ENCODE measurements at places on chromosomes 6 and 20.

DNA sequence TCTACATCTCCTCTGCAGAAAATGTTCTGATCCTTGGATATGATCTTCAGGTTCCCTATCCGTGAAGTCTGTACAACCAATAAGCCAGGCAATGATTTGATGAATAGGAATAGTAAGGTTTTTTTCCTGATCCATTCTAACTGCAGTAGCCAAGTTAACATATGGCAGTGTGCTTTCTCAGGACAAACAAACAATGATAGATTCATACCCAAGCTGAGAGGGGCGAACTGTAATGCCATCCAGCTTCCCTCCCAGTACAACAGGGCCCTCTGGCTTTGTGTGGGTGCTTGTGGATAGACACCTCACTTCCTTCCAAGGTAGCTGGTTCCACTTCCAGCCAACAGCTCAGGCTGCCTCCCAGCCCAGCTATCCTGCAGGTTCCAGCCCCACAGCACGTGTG lies 359.2 kb downstream of the CDH26 start:
- DNase-seq: no peak

- DNase-seq: no peak
Observed at GRCh38 chr20:50280851-50281655, 90.4 kb downstream of the CEBPB start.

DNA sequence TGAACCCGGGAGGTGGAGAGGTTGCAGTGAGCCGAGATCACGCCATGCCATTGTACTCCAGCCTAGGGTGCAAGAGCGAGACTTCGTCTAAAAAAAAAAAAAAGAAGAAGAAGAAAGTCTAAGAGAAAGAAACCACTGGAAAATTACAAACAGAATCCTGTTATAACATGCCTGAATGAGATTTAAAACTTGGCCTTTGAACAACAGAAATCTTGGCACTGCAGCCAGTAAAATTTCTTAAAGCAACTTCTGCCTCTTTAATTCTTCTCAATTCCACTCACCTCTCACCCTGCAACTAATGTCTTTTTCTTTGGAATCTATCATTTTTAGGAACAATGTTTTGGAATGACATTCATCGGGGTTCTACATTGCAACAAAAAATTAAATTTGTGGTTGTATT lies 26.3 kb downstream of the PM20D2 start:
- DNase-seq: no peak

- DNase-seq: no peak
Observed at GRCh38 chr6:36487698-36488097, 44.9 kb downstream of the KCTD20 start.

DNA sequence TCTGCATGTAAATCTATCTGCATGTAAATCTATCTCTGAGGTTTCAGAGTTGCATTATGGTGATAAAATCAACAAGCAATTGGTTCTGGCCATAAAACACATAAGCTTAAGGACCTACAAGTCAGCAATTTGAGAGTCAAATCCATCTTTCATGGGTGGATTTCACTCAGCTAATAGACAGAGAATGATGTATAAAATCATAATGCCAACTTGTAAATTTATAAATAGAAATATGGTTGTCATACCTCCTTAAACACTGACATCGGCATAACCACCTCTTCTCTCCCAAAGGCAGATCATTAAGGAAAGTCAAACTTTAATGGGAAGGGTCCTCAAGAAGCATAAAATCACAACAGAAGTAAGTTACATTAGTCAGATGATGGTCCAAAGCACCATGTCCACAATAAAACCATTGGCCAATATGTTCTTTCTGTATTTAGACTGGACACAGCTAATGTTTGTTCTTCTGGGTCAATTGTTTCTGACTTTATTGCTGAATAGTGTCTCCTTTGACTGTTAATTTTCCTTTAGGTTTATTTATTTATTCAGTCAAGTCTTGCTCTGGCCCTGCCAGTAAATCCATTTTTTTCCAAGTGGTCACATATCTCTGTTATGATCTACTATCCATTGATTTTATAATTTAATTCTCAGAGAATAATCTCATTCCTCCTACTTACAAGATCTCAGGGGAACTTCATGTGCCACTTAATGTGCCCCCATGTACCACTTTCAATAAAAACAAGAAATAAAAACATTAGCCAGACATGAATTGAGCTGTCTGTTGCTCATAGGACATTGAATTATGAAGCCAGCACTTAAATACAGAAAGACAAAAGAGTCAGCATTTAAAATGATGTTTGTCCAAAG lies 382.9 kb upstream of the IRAK1BP1 start:
- DNase-seq: no peak

DNA sequence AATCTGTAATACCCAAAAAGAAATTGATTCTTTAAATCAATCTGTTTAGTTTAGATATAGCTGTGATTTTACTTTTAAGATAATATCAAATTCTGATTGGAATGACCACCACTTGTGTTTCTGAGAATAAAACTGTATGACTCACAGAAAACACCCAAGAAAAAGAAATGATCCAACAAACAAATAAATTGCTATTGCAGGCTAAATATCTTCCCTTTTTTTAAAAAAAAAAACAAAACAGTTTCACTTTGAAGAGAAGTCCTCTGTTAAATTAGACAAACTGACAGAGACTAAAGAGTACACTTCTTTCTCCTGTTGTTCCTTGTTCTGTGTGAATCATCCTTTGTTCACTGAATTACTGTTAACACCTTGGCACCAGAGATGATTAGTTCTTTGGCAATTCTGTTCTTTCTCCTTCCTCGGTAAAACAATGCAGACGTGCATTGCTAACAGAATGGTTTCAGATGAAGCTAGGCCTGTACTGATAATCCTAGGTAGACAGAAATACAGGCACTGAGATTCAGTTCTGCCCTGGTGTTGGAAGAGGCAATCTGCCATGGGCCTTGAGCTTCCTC lies 895.2 kb upstream of the CITED2 start:
- no peak for DNase-seq

GRCh38 chr6:150874179-150874578 lies 8.7 kb downstream of the MTHFD1L start:
- no peak for DNase-seq

DNA sequence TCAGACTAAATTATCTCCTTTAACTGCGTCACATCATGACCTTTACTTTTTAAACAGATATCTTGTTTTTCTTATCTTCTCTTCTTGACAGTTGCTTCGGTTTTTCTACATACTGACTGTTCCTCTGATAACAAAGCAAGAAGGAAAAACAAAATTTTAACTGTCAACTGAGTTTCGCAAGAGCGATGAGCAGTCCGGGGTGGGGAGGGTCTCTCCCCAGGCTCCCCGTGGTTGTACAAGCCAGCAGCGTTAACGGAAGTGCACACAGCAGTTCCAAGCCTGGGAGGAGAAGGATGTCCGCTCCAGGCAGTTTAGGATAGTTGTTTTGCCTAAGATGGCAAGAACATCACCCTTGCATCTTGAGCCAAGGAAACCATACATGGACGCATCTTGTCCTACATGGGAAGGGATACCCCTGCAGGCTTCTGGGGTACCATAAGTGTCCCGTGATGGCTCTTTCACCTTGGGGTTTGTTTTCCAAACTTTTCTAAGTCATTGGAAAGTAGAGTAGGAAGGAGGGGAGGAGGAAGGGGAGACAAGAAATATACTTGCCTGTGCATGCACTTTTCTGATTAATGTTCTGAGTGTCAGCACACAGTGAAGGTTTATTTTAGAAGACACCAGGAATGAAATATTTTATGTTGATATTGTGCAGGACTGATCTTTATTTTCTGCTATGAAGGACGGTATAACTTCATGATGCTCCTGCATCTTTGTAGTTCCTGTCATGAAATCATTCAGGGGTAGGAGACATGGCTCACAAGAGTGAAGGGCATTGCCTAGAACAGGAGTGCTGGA lies 20.8 kb downstream of the SLC24A3 start:
- DNase-seq: no peak

- no peak for DNase-seq
Observed at GRCh38 chr6:20566109-20566508, 31.9 kb downstream of the CDKAL1 start.

- DNase-seq: no peak
Observed at GRCh38 chr6:38432479-38432878, 207.2 kb downstream of the BTBD9 start.

GRCh38 chr20:38935285-38935684 lies 9.1 kb downstream of the FAM83D start:
- DNase-seq: no peak

DNA sequence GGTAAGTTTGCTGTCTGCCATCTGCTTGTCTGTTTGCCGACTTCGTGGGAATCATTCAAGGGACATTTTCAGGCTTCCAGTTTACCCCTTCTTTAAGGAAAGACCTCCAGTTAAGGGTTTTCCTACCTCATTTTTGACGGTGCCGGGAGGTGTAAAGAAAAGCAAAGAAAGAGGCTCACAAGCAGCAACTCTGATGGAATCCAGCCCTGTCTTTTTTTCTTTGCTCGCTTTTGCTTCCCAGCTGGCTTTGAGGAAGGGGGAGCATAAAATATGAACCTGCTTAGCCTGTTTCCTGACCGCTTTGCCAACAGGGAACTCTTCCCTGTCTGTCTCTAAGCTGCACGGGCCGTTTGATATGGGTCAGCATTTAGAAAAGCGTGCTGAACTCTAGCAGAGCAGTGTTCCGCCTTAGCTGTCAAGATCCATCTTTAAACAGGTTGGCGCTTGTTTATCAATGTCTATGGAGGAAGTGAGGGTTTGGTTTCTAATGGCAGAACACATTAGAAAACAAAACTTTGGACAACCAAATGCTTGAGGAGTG lies 13.8 kb downstream of the SYTL3 start:
- no peak for DNase-seq

- no peak for DNase-seq
Observed at GRCh38 chr6:137646484-137646883, 152.3 kb upstream of the OLIG3 start.

- DNase-seq: peak; percentile 1
Observed at GRCh38 chr20:5448449-5449118, 131.8 kb upstream of the PROKR2 start.
